Tibial artery (tissue), 4 donors: ENCODE measurements at places on chromosomes 5 and 9.
A peak's percentile ranks its signal among the peaks of the same experiment; 100 is the strongest.

DNA sequence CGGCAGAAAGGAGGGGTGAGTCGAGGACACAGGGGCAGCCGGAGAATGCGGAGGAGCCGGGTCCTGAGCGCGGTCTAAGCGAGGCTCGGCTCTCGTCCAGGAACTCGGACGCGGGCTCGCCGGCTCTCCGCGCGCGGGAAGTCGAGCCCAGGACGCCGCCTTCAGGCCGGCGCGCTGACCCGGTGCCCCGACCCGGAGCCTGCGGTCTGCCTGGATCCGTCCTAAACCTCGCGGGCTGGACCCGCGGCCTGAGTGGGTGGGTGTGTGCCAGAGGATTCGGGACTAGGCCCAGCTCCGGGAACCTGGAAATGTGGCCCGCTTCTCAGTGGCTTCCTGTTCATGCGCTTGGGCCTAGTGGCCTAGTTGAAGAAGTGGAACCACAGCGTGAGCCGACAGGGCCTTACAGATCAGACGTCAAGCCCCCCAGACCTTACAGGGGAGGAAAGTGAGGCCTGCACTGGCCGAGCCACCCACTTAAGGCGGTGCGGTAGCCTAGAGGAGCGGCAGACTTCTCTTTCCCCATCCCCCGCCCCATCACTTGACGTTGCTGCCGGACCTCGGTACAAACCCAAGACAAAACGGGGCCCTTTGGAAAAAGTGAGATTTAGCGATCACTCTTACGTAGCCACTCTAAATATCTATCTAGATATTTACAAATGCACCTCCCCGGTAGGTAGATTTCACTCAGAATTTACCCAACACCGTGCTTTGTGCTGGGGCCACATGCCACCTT, 1.2 kb downstream of the CDKN2B-AS1 start:
- no peaks in the 10 kb centered on the region for H3K36me3 ChIP-seq
- no peaks in the 10 kb centered on the region for H3K27me3 ChIP-seq
- H3K27ac ChIP-seq: peak overlapping the region; percentile 75
- DNase-seq: peak; percentile 66
- peak overlapping the region; percentile 86 for H3K4me3 ChIP-seq

DNA sequence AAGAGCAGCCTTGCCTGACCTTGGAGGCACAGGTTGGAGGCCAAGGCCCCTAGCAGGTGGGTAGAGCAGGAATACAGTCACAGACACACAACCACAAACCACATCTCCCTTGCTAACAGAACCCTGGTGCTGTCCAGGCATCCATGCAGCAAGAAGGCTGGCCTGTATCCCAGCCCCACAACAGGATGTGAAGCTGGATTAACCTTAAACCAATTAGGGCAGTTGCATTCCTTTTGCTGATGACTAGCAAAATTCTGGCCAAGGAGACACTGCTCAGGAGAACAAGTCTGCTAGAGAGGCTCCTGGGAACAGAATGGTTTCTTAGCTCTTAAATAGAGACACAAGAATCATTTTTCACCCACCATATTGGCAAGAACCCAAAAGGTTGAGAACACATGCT, 97.8 kb downstream of the C5orf15 start:
- no peak overlapping the region for H3K27ac ChIP-seq
- no peaks in the 10 kb centered on the region for H3K36me3 ChIP-seq
- no peak for DNase-seq

- H3K27ac ChIP-seq: no peak overlapping the region
- H3K36me3 ChIP-seq: no peaks in the 10 kb centered on the region
- H3K4me1 ChIP-seq: no peaks in the 10 kb centered on the region
- DNase-seq: no peak
- no peaks in the 10 kb centered on the region for H3K27me3 ChIP-seq
Observed at GRCh38 chr5:65854925-65855324, 71.5 kb upstream of the ERBIN start.

DNA sequence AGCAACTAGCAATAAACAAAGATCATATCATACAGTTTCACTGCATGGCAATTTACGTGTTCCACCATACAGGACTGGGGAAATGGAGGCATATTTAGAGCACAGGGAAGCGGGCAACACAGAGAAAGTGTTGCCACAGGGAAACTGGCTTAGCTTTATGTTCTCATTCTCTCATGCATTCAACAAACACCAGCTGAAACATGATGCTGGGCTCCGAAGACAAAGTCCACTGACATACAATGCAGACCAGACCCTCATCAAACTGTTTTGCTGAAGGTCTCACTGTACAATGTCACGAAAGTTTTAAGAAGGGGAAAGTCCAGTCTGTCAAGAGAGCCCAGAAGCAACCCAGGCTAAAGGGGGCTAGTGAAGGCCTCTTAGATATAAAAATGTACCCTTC, 115.1 kb downstream of the MAPKAP1 start:
- H3K4me1 ChIP-seq: no peaks in the 10 kb centered on the region
- H3K27me3 ChIP-seq: no peaks in the 10 kb centered on the region
- no peak overlapping the region for H3K4me3 ChIP-seq
- no peak for DNase-seq

DNA sequence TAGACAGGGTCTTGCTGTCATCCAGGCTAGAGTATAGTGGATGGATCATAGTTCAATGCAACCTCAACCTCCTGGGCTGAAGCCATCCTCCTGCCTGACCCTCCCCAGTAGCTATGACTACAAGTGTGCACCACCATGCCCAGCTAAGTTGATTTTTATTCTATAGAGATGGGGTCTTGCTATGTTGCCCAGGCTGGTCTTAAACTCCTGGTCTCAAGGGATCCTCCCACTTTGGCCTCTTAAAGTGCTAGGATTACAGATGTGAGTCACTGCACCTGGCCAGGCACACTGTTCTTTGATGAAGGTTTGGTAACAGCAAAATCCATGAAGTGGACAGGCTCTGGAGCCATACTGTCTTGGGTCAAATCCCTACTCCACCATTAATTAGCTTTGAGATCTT, 6.5 kb upstream of the GFRA3 start:
- no peak for DNase-seq
- H3K36me3 ChIP-seq: no peaks in the 10 kb centered on the region
- no peak overlapping the region for H3K27ac ChIP-seq
- H3K4me1 ChIP-seq: no peaks in the 10 kb centered on the region
- H3K27me3 ChIP-seq: no peaks in the 10 kb centered on the region
- no peak overlapping the region for H3K4me3 ChIP-seq

- H3K4me3 ChIP-seq: peak overlapping the region; percentile 60
- peak overlapping the region; percentile 76 for H3K27ac ChIP-seq
- H3K4me1 ChIP-seq: peaks cover 17% of the 10 kb centered on the region
- H3K36me3 ChIP-seq: peaks cover 11% of the 10 kb centered on the region
- H3K27me3 ChIP-seq: no peaks in the 10 kb centered on the region
- DNase-seq: peak; percentile 85
Observed at GRCh38 chr9:34612788-34613390, 992 bp upstream of the RPP25L start.

DNA sequence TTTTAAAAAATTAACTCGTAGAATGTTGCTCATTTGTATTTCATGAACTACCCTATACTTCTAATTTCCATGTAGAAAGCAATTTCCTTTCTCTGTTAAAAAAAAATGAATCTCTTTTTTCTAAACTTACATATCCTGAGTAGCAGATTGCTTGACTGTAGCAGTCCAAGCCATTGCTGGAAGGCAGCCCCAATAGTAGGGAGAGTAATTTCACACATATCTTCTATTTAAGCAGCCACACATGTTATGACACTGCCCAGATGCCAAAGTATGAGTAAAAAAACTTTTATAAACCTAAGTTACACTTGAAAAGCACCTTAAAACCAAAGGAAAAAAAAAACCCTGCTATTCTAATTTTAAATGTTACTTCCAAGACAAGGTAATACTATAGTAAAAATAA, 69.6 kb downstream of the FBXL17 start:
- H3K4me3 ChIP-seq: no peak overlapping the region
- peaks cover 5% of the 10 kb centered on the region for H3K4me1 ChIP-seq
- no peaks in the 10 kb centered on the region for H3K27me3 ChIP-seq
- DNase-seq: no peak

DNA sequence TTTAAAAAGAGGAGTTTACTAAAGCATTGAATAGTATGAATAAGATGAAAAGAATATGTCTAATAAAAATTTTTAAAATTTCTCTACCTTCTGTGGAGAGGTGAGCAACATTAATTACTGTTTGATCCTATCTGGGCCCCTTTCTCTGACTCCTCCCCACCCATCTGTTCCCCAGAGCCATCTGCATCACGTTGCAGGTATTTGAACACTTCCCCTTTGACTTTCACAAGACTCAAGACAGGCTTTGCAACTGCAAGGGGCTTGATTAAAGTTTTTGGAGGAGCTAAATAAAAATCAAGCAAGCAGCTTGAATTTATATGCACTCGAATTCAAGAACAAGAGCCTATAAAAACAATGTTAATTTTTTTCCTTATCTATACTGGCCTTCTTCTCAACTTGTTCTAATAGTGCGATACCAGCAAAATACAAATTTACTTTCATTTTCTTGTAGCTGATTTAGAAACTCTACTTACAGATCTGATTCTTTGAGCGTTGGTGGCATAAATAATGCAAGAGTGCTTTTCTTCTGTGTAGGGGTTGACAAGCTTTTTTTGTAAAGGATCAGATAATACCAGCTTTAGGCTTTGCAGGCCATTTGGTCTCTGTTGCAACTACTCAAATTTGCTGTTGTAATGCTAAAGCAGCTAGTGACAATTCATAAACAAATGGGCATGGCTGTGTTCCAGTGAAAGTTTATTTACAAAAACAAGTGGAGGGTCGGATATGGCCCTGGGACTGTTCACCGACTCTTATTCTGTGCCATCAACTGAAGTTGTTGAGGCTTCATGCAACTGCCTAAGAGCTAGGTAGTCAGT, 21.2 kb downstream of the TXNDC8 start:
- H3K27ac ChIP-seq: no peak overlapping the region
- no peak for DNase-seq
- no peaks in the 10 kb centered on the region for H3K36me3 ChIP-seq
- no peaks in the 10 kb centered on the region for H3K4me1 ChIP-seq
- H3K4me3 ChIP-seq: no peak overlapping the region
- no peaks in the 10 kb centered on the region for H3K27me3 ChIP-seq

DNA sequence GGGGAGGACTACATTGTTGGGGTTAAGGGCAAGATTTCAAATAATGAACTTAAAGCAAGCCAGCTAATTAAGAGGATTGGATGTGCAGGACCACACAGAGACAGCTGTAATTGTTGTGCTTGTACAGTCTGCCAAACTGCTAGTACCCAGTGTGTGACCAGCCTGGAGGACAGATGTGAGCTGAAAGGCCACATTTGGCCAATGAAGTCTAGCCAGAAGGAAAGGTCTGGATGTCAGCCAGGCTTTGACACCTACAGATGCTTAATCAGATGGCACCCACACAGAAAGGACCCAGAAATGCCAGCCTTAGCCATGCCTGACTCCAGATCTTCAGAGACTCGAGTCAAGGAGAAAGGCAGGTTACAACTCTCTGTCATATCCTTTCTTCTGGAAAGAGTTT, 491.1 kb downstream of the KIF4B start:
- DNase-seq: no peak
- H3K4me3 ChIP-seq: no peak overlapping the region
- H3K27me3 ChIP-seq: no peaks in the 10 kb centered on the region
- H3K4me1 ChIP-seq: no peaks in the 10 kb centered on the region
- H3K36me3 ChIP-seq: no peaks in the 10 kb centered on the region

DNA sequence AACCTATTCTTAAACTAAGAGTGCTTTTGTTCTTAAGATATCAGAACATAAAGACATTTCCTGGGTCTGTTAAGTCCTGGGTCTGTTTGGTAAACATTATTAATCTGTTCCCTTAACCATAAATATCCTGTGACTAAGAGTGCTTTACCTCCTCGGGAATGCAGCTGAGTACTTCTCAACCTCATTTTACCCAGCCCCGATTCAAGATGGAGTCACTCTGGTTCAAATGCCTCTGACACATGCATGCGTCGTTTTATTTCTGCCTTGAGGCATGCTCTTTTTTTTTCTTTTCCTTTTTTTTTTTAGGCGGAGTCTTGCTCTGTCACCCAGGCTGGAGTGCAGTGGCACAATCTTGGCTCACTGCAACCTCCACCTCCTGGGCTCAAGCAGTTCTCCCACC, 39.8 kb upstream of the FBXL17 start:
- H3K27ac ChIP-seq: no peak overlapping the region
- H3K27me3 ChIP-seq: no peaks in the 10 kb centered on the region
- no peaks in the 10 kb centered on the region for H3K4me1 ChIP-seq

DNA sequence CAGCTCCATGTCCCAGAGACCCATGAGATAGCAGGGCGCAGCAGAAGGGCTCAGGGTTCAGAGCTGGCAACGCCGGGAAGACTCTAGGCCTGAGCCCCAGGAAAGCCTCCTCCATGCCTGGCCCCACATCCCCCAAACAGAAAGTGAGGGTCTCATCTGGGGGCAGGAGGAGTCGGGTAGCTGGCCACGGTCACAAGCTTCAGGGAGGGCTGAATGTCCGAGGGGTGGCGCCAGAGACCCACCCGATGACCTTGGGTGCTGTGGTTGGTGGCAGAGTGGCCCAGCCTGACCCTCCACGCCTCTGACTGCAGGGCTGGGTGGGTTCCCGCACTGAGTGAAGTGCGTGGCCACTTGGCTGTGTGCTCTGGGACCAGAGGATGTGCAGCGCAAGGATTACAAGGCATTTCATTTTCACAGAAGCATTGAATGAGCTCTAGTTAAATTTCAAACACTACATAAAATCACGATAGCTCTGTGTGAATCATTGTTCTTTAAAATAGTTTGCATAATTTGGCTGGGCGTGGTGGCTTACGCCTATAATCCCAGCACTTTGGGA, 3.0 kb downstream of the C8G start:
- DNase-seq: no peak
- H3K36me3 ChIP-seq: peaks cover 3% of the 10 kb centered on the region
- no peak overlapping the region for H3K27ac ChIP-seq
- H3K4me3 ChIP-seq: no peak overlapping the region

DNA sequence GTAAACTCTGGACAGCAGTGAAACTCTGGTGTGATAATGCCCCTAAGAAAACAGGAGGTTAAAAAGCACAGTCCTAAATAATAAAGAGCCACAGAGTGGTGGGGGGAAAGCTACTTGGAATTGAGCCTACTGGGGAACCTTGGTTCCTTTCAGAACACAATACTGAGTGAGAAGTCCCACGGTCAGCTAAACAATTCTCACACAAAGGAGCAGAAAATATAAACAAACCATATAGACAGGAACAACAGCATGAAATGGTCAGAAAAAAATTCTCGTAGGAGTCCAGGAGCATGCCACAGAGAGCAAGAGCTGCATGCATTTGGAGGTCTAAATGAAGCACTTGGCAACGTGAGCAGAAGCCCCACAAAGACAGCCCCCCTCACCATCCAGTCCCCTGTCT, 56.0 kb downstream of the TEK start:
- no peak overlapping the region for H3K27ac ChIP-seq
- H3K4me3 ChIP-seq: no peak overlapping the region
- no peaks in the 10 kb centered on the region for H3K27me3 ChIP-seq
- no peak for DNase-seq

- H3K36me3 ChIP-seq: no peaks in the 10 kb centered on the region
- no peak overlapping the region for H3K27ac ChIP-seq
- H3K4me3 ChIP-seq: no peak overlapping the region
- H3K27me3 ChIP-seq: no peaks in the 10 kb centered on the region
- no peak for DNase-seq
Observed at GRCh38 chr5:53893626-53894025, 333.2 kb downstream of the NDUFS4 start.
